ENCODE measurements at places on chromosomes 2 and 18. TPM values are rescaled to one million over a fixed set of nuclear protein-coding genes. Genes with fewer than 3 reads are reported as not detected.

GRCh38 chr2:129895061-129895460, 84.4 kb upstream of the RAB6C start:
- no peak for DNase-seq

DNA sequence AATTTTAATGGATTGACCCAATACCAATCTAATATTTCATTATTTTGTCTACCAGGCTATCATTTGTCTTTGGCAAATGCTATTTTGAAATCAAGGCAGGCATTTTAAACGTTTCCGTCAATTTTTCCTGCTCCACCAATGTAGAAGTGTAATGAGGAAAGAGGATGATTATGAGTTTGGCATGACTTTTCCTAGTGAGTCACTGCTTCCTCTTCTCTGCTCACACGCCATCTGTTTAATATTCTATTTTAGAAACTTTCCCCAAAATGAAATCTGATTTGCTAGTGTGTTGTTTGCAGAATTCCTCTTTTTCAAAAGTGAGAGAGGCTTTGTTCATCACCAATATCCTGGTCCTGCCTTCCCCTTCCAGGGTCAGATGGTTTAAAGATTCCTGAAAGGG, 42.5 kb upstream of the PID1 start:
- no peak for DNase-seq

NOSTRIN gene
- not detected for total RNA-seq

DNA sequence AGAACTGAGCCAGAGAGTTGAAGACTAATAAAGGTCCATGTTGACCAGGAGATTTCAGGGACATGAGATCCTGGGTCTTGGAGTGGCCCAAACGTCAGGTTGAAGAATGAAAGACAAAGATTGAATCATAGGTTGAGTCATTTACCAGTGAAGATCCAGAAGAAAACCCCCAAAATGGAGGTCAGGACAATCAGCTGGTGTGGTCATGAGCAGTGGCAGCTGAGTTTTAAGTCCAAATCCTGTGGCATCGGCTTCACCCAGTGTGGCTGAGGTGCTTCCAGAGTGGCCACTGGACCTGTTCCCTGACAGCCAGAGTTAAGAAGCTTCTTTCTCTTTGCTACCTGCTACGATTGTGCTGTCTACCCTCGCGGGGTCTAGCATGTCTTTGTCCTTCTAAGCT, 234.0 kb downstream of the BCL2 start:
- no peak for DNase-seq

ICOS gene
- 117 TPM for total RNA-seq

SH3BP4 gene
- not detected for total RNA-seq

Data from activated naive CD4-positive, alpha-beta T cell treated with anti-CD3 and anti-CD28 coated beads, Interleukin-2, amount 50 U/mL, for 72 hours (primary cell).